Activated CD4-positive, alpha-beta memory T cell treated with anti-CD3 and anti-CD28 coated beads for 36 hours (primary cell): ENCODE measurements at places on chromosomes 11 and 22. TPM values are rescaled to one million over a fixed set of nuclear protein-coding genes. Genes with fewer than 3 reads are reported as not detected.

- H3K27ac ChIP-seq: no peak overlapping the region
- peaks cover 54% of the 10 kb centered on the region for H3K4me1 ChIP-seq
Observed at GRCh38 chr11:68194675-68195294, 18.3 kb downstream of the KMT5B start.

DNA sequence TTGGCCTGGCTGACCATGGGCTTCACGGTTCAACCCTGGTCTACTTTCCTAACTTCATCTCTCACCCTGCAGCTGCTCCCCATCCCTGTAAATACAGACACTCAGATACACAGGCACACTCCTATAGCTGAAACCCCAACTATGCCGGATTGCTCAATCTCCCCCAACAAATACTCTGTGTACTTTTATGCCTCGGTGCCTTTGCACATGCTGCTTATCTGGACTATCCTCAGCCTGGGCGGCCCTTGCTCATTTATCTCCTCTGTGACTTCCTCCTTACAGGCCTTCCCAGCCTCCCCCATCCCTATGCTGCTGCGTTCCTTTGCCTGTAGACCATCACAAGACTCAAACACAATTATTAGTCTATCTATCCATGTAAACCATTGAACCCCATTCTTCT, 76.6 kb downstream of the PKNOX2 start:
- no peak for DNase-seq
- H3K4me1 ChIP-seq: no peaks in the 10 kb centered on the region
- H3K36me3 ChIP-seq: no peaks in the 10 kb centered on the region
- H3K27ac ChIP-seq: no peak overlapping the region
- peaks cover 6% of the 10 kb centered on the region for H3K27me3 ChIP-seq

XBP1 gene
- 132 TPM for total RNA-seq

DNA sequence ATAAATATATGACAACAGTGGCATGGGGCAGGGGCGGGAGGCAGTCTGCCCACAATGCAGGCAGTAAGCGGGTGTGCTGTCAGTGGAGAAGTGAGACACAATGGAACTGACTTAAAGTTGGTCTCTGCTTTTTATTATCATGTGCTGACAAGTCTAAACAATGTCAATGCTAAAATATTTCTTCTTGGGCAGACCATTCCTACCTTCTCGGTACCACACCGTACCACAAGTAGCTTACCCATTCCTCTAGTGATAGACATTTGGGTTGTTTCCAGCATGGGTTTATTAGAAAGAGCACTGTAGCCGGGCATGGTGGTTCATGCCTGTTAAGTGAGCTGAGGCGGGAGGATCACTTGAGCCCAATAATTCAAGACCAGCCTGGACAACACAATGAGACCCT, 2.6 kb upstream of the CHADL start:
- H3K4me1 ChIP-seq: peaks cover 2% of the 10 kb centered on the region
- H3K4me3 ChIP-seq: no peak overlapping the region
- H3K27me3 ChIP-seq: no peaks in the 10 kb centered on the region
- DNase-seq: no peak
- peak overlapping the region; percentile 42 for H3K27ac ChIP-seq

DNA sequence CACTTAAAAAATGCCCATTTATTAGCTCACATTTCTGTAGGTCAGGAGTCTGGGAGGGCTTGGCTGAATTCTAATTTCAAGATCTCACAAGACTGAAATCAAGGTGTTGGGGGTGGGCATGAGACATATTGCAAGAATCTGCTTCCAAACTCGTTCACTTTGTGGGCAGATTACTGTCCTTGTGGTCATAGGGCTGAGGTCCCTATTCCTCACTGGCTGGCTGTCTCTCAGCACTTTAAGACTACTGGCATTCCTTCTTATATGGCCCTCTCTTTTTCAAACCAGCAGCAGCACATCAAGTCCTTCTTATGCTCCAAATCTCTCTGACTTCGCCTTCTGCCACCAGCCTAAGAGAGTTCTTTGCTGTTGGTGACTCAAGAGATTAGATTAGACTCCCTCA, 27.8 kb upstream of the MYOD1 start:
- DNase-seq: no peak
- no peak overlapping the region for H3K27ac ChIP-seq
- H3K4me3 ChIP-seq: no peak overlapping the region
- no peaks in the 10 kb centered on the region for H3K4me1 ChIP-seq
- H3K27me3 ChIP-seq: peaks cover 28% of the 10 kb centered on the region
- H3K36me3 ChIP-seq: no peaks in the 10 kb centered on the region

PRRG4 gene
- total RNA-seq: 0.24 TPM

DNA sequence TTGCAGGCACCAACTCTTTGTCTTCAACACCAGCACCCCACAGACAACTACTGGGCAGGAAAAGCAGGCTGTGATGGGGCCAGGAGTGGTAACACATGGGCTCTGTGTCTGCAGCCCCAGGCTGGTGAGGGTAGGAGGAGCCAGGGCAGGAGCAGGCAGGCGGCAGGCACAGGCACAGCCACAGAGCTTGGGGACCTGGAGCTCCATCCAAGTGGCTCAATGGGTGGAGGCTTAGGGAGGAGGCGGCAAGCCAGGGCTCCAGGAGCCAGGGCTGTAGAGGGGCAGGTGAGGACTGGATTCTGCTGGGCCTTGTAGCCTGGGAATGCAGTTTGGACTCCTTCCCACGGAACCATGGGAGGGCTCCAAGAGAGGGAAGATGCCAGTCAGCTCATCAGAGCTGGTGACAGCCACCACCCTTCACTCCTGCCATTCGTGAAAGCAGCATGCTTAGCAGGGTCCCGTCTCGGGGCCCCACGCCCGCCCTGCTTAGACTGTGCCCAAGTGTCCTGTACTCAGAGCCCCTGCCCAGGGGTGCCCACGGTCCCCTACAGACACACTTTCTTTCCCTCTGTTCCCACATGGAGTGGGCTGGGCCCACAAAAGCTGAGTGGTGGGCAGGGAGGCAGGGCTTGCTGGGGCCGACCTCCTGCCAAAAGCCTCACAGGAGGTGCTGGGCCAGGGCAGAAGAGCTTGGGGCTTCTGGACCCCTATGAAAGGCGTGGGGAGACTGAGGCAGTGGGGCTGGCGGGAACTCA, 12.4 kb downstream of the TTC38 start:
- peaks cover 12% of the 10 kb centered on the region for H3K36me3 ChIP-seq
- no peaks in the 10 kb centered on the region for H3K27me3 ChIP-seq
- H3K27ac ChIP-seq: no peak overlapping the region
- H3K4me1 ChIP-seq: no peaks in the 10 kb centered on the region
- H3K4me3 ChIP-seq: no peak overlapping the region
- DNase-seq: no peak

BTG4 gene
- not detected for total RNA-seq

- H3K27me3 ChIP-seq: peaks cover 2% of the 10 kb centered on the region
- H3K4me1 ChIP-seq: peaks cover 33% of the 10 kb centered on the region
- peak overlapping the region; percentile 87 for H3K27ac ChIP-seq
Observed at GRCh38 chr22:38955250-38955905, 2.0 kb upstream of the APOBEC3A start.

OR6A2 gene
- total RNA-seq: not detected

- H3K27me3 ChIP-seq: peaks cover 48% of the 10 kb centered on the region
- no peak overlapping the region for H3K4me3 ChIP-seq
- H3K36me3 ChIP-seq: no peaks in the 10 kb centered on the region
- H3K27ac ChIP-seq: no peak overlapping the region
Observed at GRCh38 chr11:34654483-34655334, 33.8 kb downstream of the EHF start.

DNA sequence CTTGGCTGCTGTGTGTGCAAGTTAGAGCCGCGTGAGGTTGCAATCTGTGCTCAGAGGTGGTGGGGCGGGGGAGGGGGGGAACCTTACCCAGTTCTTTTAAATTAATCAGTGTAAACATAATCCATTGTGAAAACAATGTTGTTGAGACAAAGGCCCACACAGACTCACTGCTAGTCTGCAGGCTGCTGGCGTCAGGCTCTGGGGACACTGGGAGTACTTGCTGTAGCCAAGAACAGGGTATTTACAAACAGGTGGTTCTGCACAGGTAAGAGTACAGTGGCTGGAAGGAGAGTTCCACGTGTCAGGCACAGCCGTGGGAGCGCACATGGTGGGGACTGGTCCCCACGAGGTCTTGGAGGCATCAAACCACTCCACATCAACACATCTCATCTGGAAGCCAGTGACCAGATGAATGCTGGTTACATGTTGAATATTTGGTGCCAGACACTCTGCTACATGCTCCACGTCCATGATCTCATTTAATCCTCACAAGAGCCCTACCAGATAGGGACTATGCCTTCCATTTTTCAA, 27.4 kb downstream of the SCUBE1 start:
- H3K36me3 ChIP-seq: no peaks in the 10 kb centered on the region
- H3K4me3 ChIP-seq: no peak overlapping the region
- H3K27me3 ChIP-seq: no peaks in the 10 kb centered on the region
- no peak overlapping the region for H3K27ac ChIP-seq
- no peak for DNase-seq
- H3K4me1 ChIP-seq: no peaks in the 10 kb centered on the region

DDX10 gene
- 34.8 TPM for total RNA-seq

DNA sequence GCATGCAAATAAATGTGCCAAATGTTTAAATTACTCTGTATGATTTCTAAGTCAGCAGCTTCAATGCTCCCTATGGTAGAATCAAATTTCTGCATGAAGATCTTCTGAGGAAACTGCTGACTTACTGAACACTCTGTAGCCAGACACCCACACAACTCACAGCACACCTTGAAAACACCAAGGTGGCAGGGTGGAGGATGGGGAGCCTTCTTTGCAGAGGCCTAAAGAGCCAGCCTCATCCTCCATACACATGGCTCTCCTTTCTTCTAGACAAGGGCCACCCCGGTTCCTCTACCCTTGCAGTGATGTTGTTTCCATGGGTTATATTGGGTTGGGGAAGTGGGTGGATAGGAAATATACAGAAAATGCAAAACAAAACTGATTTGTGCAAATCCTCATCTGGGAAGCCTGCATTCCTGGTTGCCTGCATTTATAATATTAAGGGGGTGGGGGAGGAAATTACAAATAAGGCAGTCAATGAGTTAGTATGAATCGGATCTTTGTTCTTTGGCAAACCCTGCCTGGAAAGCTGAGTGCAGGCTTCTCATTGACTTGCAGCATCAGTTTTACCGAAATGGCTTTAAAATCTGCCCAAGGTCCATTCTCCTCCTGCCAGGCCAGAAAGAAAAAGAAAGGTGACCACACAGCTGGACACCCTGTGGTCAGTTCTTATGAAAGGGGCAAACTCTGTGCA, 15.8 kb upstream of the ETS1 start:
- H3K4me1 ChIP-seq: peaks cover 48% of the 10 kb centered on the region
- DNase-seq: peak; percentile 48
- H3K36me3 ChIP-seq: no peaks in the 10 kb centered on the region
- peak overlapping the region; percentile 39 for H3K27ac ChIP-seq
- no peaks in the 10 kb centered on the region for H3K27me3 ChIP-seq
- H3K4me3 ChIP-seq: no peak overlapping the region

DNA sequence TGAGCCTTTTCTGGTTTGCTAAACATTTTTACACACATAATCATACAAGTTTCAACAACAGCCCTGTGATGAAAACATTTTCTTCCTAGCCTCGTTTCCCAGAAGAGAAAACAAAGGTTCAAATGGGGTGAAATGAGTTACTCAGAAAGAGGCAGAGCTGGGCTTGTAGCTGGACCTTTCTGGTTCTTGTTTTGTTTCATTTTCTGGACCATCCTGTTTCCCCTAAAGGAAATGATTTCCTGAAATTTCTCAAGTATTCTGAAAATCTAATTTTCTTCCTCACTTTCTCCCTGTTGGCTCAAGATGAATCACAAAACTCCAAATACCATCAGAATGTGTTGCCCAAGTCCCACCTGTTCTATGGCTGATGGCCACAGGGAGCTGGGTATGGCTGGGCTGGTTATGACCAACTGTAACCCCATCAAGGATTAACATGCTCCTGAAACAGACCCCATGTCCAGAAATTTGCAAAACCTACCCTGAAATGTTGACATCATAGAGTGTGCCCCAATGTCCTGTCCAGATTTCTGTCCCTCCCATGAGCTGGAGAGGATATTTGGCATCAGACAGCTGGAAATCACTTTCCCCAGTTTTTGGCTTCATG, 6.7 kb upstream of the APOL4 start:
- no peak overlapping the region for H3K27ac ChIP-seq
- H3K4me1 ChIP-seq: peaks cover 5% of the 10 kb centered on the region
- H3K27me3 ChIP-seq: peaks cover 30% of the 10 kb centered on the region
- DNase-seq: no peak
- no peak overlapping the region for H3K4me3 ChIP-seq

MOGAT2 gene
- total RNA-seq: not detected

- no peak for DNase-seq
- H3K36me3 ChIP-seq: no peaks in the 10 kb centered on the region
- H3K27ac ChIP-seq: no peak overlapping the region
- no peaks in the 10 kb centered on the region for H3K4me1 ChIP-seq
- H3K4me3 ChIP-seq: no peak overlapping the region
Observed at GRCh38 chr11:92948116-92948515, 21.3 kb upstream of the MTNR1B start.

- no peaks in the 10 kb centered on the region for H3K27me3 ChIP-seq
- peak overlapping the region; percentile 80 for H3K27ac ChIP-seq
- H3K36me3 ChIP-seq: peaks cover 63% of the 10 kb centered on the region
- peak; percentile 34 for DNase-seq
Observed at GRCh38 chr22:41876675-41877074, 38.2 kb downstream of the SHISA8 start.

DNA sequence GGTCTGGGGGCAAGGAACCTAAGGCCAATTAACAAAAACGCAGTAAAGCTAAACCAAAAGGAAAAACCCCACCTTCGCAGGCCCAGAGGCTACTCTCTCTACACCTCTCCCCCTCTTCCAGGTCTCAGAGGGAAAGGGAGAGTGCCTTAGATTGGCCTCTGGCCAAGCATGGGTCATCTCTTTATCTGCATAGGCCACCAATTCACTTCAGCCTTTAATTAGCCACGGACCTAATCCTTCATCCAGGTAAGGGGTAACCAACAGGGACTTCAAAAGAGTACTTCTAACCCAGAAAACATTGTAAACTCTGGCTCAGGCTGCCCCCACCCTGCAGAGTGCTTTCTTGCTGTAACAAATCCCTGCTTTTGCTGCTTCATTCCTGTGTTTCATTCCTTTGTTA, 9.4 kb downstream of the VSTM5 start:
- no peaks in the 10 kb centered on the region for H3K4me1 ChIP-seq
- no peak overlapping the region for H3K4me3 ChIP-seq
- no peak for DNase-seq
- no peaks in the 10 kb centered on the region for H3K27me3 ChIP-seq

GRCh38 chr11:102360681-102361080, 13.7 kb downstream of the BIRC2 start:
- peaks cover 49% of the 10 kb centered on the region for H3K4me1 ChIP-seq
- H3K36me3 ChIP-seq: peaks cover 59% of the 10 kb centered on the region
- H3K27me3 ChIP-seq: no peaks in the 10 kb centered on the region
- H3K4me3 ChIP-seq: no peak overlapping the region
- DNase-seq: no peak
- H3K27ac ChIP-seq: peak overlapping the region; percentile 51

- no peak for DNase-seq
- peaks cover 10% of the 10 kb centered on the region for H3K4me1 ChIP-seq
- no peaks in the 10 kb centered on the region for H3K36me3 ChIP-seq
- H3K27ac ChIP-seq: no peak overlapping the region
Observed at GRCh38 chr11:19979519-19979845, 180.8 kb downstream of the DBX1 start.

DNA sequence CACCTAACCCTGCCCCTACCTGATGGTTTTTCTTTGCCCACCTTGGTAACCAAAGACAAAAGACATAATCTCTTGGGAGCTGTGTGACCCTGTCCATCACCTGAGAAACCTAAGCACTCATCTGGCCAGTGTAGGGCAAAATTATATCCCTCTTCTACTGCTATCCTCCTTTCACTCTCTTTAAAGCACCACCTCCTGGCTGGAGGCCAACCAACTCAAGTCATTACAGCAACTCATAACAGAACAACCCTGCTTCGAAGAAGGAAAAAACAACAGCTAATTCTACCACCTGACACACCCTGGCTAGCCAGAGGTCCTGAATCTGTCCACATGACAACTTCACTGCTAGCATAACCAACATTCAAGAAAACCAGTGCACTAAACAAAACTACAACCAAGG, 45.5 kb downstream of the GAS2 start:
- peaks cover 3% of the 10 kb centered on the region for H3K27me3 ChIP-seq
- no peaks in the 10 kb centered on the region for H3K4me1 ChIP-seq
- no peak overlapping the region for H3K4me3 ChIP-seq
- H3K27ac ChIP-seq: no peak overlapping the region
- DNase-seq: no peak
